ENCODE measurements at places on chromosomes 7 and 10.

- peak; percentile 75 for DNase-seq
Observed at GRCh38 chr7:154789404-154789803, 213.5 kb downstream of the PAXIP1 start.

- DNase-seq = peak; percentile 82
Observed at GRCh38 chr7:100467638-100468373, 3.7 kb upstream of the SPACDR start.

DNA sequence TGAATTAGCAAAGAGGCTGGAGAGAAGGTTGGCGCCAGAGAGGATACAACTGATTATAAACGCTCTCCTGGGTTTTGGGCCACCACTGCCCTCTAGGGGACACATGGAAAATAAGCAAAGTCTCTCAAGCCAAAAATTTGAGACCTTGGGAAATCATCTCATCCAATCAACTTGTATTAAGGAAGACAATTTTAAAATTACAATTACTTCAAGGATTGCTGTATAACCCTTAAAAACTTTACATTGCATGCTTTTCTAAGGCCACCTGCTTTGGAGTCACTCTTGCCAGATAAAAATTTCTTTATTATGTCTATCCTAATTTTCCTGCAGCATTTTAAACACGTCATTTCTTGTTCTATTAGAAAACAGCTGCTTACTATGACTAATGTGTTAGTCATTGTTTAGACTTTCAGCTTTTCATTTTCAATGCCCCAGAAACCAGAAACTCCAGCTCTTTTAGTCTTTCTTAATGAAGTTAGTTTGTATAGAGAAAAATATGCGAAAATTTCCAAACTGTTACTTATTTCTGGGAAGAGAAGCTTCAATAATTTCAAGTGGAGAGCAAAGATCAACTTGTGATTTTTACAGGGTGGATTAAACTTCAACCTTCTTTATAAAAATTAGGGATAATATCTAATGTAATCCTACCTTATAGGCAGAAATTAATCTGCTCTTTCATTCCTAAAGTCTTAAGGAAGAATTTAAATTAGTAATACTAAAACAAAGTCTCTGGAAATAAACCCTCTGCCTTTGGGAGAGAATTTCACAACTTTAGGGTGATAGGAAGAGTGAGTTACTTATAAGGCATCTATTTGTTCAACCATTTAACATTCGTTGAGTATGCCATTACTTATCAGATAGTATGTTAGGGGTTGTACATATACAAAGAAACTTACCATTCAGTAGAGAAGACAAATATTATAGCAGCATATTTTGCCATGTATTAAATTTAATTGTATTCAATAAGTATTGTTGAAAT lies 20.6 kb upstream of the RHOBTB1 start:
- peak; percentile 41 for DNase-seq

GRCh38 chr10:46268076-46268881 lies 18.5 kb upstream of the ANTXRL start:
- DNase-seq = no peak

Measured in SK-N-SH (cell line).